ENCODE measurements at places on chromosomes 2 and 18. TPM values are rescaled to one million over a fixed set of nuclear protein-coding genes. Genes with fewer than 3 reads are reported as not detected.

The RBKS gene
- total RNA-seq: 8.1 TPM

The CFC1B gene
- not detected for total RNA-seq

The DGUOK gene
- 154 TPM for total RNA-seq

The ZNG1B gene
- 57.1 TPM for total RNA-seq
